ENCODE measurements at places on chromosomes 6 and 20.

DNA sequence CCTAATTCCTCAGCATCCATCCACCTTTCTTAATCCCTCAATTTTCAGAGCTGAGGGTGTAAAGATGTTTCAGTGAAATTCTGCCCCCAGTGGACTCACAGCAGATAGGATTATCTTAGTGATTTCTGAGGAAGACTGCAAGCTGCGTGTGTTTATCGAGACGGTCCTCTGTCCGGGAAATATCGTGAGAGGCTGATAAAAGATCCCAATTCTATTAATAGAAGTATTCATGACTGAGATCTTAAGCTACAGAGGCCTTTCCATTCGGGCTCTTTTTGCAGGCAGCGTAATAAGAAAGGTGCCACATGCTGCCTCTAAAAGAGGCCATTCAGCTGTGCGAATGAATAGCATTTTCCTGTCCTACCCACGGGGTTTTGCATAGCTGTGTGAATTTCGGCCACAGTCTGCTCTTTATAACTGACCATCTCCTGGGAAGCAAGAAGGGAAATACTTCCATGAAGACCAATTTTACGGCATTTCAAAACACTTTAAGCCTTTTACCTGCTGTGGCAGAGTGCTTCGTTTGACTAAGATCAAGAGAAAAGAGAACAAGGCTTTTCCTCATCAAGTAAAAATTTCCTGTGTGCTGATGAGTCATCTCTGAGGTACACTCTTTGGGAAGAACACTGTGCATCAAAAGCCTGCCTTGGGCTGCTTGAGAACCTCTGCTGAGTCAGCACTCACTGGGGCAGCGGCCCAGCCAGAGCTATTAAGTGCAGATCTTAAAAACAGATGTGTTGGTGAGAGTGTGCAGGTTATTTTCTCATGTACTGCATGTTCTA is 208.8 kb downstream of the ARHGAP18 start:
- peak; percentile 41 for DNase-seq

DNA sequence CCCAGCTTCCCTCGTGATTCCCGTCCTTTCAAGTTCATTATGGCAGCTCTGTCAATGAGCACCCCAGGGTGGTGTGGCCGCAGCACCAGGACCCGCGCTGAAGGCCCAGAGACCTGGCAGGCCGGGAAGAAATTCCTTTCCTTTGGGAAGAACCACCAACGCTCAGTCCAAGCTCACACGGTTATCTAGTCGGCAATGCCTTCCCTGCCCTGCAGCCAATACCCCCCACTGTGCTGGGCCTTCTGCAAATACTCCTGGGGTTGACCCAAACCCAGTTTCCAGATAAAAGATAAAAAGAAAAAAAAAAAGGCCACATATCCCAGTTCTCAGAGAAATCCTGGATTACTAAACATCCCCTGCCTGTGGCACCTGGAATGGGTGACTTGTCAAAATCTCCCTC is 28.7 kb downstream of the PXDC1 start:
- no peak for DNase-seq

- peak; percentile 15 for DNase-seq
Observed at GRCh38 chr6:143536461-143536865, 24.9 kb upstream of the FUCA2 start.

- DNase-seq: no peak
Observed at GRCh38 chr6:8731874-8732273, 296.5 kb upstream of the SLC35B3 start.

DNA sequence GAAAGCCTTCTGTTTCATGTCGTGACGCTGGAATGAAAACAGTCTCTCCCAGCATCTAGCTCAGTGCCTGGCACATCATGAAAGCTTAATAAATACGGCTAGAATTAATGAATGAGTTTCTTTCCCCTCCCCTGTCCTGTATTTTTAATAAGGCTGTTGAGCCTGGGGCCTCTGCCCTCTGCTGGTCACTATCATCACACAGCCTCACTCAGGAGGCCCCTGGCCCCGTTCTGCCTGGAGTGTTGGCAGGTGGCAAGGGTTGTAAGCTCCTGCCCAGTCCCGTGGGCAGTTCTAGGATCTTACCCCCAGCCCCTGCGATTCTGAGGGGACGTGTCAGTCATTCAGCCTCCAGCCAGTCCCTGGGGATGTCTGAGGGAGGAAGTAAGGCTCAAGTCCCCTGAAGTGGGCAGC is 41.4 kb downstream of the PHACTR3 start:
- no peak for DNase-seq

- no peak for DNase-seq
Observed at GRCh38 chr20:62921119-62921687, 5.1 kb downstream of the DIDO1 start.

DNA sequence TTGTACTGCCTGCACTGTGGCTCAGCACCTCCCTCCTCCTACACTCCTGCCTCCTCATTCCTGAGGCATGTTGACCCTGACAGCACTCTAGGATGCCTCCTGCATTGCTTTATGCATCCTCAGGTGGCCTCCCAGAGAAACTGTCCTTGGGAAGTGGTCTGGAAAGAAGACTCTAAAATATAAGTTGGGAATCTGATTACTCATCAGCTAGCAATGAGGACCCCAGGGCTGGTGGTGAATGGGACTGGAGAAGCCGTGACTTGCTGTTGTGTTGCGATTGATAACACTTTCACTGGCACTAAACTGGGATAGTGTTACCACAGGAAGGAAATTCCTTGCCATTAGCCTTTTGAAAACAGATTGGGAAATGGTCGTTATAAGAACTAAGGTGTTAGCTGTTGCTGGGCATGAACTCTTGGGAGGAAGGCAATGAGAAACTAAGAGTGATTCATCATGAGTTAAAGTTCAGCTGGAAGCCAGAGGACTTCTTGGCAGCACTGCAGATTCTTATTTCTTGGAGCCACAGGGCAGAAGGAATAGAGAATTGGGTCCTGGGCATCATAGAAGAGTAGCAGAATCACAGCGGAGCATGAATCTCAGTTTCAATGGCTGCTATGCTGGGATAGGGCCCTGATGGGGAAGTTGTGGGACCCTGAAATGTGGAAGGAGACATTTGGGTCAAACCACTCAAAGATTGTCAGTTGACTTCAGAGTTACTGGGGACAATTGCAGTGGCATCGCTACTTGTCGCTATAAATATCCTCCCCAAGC is 10.1 kb upstream of the SIRPD start:
- no peak for DNase-seq

GRCh38 chr6:29553268-29554057 is 6.1 kb downstream of the UBD start:
- no peak for DNase-seq

DNA sequence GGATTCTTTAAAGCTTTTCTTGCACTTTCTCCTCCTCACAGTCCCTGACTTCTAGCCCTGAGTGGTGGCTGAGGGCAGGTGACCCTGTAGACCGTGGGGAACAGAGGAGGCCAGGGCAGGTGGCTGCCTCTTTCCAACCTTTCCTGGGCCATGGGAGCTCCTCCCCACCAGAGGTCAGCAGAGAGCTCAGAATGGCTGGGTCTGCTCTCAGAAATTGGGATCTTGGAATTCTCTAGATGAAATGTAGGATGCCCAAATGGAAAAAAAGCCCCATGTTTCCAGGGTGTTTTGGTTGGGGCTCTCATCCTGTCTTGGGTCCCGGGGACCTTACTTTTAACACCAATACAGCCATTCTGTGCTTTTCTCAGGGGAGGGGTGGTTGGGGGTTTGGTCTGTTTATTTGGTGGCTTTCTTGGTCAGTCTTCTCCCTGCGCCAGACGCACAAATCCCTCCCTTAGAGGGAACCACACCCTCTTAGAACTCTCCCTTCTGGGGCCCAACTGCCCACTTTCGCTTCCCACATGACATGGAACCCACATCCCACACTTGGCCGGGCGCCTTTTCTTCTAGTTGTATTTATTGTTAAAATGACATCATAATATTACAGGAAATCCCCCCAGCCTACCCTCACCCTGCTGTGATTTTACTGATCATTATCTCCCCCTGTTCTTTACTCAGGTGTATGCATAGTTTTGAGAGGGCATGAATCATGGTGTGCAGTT is 17.9 kb downstream of the GNAS start:
- DNase-seq: peak; percentile 17

GRCh38 chr20:36399147-36399968 is 93.2 kb downstream of the DLGAP4 start:
- peak; percentile 7 for DNase-seq

GRCh38 chr6:106324726-106325335 is 729 bp downstream of the ATG5 start:
- DNase-seq: no peak

GRCh38 chr20:46572153-46572552 is 21.7 kb upstream of the OCSTAMP start:
- DNase-seq: no peak

GRCh38 chr6:170025341-170025911 is 265.5 kb downstream of the DLL1 start:
- no peak for DNase-seq

DNA sequence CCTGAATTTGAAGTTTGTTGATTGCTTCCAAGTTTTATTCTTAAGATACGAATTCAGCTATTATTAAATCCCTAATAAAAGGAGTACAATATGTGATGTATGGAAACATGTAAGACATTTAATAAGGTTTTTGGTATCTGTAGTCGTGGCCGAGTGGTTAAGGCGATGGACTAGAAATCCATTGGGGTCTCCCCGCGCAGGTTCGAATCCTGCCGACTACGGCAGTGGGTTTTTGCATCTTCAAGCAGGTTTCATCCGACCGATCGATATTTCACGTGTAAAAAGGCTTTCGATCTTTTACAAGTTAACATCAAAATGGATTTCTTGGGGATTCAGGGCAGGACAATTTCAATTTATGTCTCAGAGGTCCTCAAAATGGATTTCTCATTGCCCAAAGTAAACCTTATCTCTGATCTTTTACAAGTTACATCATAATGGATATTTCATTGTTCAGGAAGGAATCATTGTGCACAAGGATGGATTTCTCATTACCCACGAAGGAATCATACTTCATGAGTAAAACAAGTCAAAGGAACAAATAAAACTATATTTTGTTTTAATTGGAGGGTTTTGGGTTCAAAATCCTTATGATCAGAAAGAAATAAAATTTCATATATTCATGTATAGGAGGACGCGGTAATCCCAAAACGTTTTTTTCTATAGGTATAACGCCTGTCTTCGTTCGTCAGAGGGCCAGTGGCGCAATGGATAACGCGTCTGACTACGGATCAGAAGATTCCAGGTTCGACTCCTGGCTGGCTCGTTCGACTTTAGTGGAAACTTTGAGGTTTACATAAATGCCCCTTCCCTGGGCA is 37.3 kb upstream of the BTN3A2 start:
- peak; percentile 25 for DNase-seq

DNA sequence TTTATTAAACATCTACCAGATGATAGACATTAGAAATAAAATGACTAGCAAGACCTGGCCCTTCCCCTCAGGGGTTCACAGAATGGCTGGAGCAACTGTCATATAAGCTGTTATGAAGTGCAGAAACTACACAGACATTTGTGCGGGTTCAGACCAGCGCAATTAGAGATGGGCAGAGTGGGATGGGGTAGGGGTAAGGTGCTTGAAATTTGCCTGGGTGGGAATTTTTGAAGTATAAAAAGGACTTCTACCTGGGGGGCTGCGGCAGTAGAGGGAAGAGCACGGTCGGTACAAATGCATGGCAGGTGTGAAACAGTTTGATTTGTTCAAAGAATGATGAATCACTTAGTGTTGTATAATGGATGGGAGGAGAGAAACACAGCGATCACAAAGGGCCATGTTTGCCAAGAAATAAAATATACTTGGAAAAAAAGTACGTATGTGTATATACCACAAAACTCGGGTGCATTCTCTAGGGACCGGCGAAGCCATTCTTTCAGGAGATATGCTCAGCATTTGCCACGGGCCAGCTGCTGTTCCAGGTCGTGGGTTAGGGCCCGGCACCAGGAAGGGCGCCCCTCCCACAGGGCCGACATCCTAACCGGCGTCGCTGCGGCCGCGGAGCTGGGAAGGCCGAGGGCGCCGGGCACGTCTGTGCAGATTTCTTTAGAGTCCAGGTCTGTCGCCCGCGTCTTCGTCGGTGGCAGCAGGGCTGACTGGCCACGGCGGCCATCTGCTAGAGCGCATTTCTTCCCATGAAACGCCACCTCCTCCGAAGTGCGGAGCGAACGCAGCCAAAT is 809 bp upstream of the NOL7 start:
- peak; percentile 62 for DNase-seq

GRCh38 chr6:107533415-107534059 is 43.6 kb downstream of the SOBP start:
- DNase-seq: no peak

GRCh38 chr6:89679215-89680120 is 40.9 kb upstream of the LYRM2 start:
- no peak for DNase-seq

GRCh38 chr6:43625393-43625992 is 3.6 kb downstream of the GTPBP2 start:
- DNase-seq: no peak

- no peak for DNase-seq
Observed at GRCh38 chr6:113011389-113011788, 664.3 kb downstream of the RFPL4B start.

DNA sequence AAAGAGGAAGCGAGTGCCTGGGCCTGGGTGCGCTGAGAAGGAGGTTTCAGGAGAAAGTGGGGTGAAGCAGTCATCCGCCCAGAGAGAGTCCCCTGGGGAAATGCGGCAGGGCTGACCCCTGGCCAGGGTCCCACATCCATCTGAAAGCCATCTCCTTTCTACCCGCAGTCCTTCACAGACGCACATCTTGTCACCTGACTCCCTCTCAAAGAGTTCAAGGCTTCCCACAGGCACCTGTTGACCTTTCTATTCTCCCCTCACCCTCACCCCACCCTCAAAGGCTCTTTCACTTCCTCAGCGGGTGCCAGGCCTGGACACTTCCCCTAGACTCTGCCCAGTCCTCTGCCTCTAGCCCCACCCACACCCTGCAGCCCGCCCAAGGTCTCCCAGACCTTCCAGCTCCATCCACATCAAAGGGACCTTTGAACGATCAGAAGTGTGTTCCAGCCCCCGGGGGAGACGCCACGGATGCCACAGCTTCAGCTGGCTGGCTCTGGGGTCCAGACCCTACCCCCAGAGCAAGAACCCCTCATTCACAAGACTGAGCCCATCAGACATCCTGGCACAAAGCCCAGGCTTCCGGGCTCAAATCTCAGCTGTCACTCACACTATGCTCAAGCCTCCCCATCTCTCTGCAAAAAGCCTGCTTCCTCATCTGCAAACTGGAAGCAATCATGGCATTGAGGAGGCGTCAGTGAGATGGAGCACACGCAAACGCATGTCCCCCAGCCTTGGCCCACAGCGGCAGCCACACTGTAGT is 2.1 kb downstream of the CTSZ start:
- DNase-seq: no peak

GRCh38 chr6:13274707-13275434 is 53.5 kb downstream of the TBC1D7 start:
- no peak for DNase-seq

GRCh38 chr20:50249447-50250388 is 59.1 kb downstream of the CEBPB start:
- DNase-seq: no peak

- DNase-seq: no peak
Observed at GRCh38 chr20:63067266-63067635, 60.5 kb upstream of the BHLHE23 start.

- no peak for DNase-seq
Observed at GRCh38 chr6:7747016-7747415, 21.1 kb downstream of the BMP6 start.

GRCh38 chr6:166786704-166787293 is 159.7 kb upstream of the RPS6KA2 start:
- DNase-seq: no peak

GRCh38 chr6:168147205-168147738 is 68.3 kb upstream of the FRMD1 start:
- DNase-seq: no peak
